ENCODE measurements at places on chromosomes 7 and 10. TPM values are rescaled to one million over a fixed set of nuclear protein-coding genes. Genes with fewer than 3 reads are reported as not detected.

The CALN1 gene
- total RNA-seq = 0.02 TPM

GRCh38 chr7:142039231-142039630, 43.6 kb downstream of the MGAM start:
- no peak overlapping the region for H3K4me3 ChIP-seq
- no peaks in the 10 kb centered on the region for H3K36me3 ChIP-seq
- H3K4me1 ChIP-seq = no peaks in the 10 kb centered on the region
- H3K27ac ChIP-seq = no peak overlapping the region
- no peak for DNase-seq

The AVPI1 gene
- 2.5 TPM for total RNA-seq

- H3K27me3 ChIP-seq = peaks cover 8% of the 10 kb centered on the region
- H3K36me3 ChIP-seq = no peaks in the 10 kb centered on the region
- no peak for DNase-seq
- H3K4me1 ChIP-seq = peaks cover 1% of the 10 kb centered on the region
- no peak overlapping the region for H3K4me3 ChIP-seq
- H3K27ac ChIP-seq = no peak overlapping the region
Measured at GRCh38 chr7:102317231-102318059, 30.8 kb downstream of the SH2B2 start.

- H3K27me3 ChIP-seq = peaks cover 12% of the 10 kb centered on the region
- DNase-seq = no peak
- H3K27ac ChIP-seq = no peak overlapping the region
- H3K36me3 ChIP-seq = peaks cover 3% of the 10 kb centered on the region
Measured at GRCh38 chr10:132527339-132528063, 10.1 kb upstream of the INPP5A start.

The PCBD1 gene
- total RNA-seq = 41.5 TPM
